ENCODE measurements at places on chromosomes 5 and 9. TPM values are rescaled to one million over a fixed set of nuclear protein-coding genes. Genes with fewer than 3 reads are reported as not detected.

- H3K27me3 ChIP-seq, result no peaks in the 10 kb centered on the region
- DNase-seq, result no peak
These were observed 110.0 kb downstream of the TLE1 start for GRCh38 chr9:81579381-81579780.

DNA sequence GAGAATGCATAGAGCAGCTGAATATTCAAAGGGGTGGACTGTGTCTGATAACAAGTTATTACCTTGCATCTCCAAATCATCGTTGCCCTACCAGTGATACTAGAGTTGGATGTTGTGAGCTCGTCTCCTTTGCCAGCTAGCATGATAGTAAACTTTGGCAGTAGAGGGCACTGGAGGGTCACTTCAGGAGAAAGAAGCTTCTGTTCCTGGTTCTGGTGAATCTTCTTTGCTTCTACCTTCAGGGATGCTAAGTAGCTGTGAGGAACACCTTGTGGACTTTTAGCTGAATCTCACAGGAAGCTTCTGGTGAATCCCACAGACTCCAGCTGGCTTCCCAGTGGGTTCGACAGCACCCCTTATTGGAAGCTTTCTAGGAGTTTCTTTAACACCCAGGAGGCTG is 626.6 kb upstream of the SGCD start:
- H3K4me1 ChIP-seq, result no peaks in the 10 kb centered on the region
- no peak for DNase-seq
- H3K27ac ChIP-seq, result no peak overlapping the region
- H3K27me3 ChIP-seq, result no peaks in the 10 kb centered on the region
- H3K4me3 ChIP-seq, result no peak overlapping the region
- H3K36me3 ChIP-seq, result no peaks in the 10 kb centered on the region

- no peak overlapping the region for H3K27ac ChIP-seq
- no peak overlapping the region for H3K4me3 ChIP-seq
- no peaks in the 10 kb centered on the region for H3K4me1 ChIP-seq
- H3K36me3 ChIP-seq, result no peaks in the 10 kb centered on the region
- DNase-seq, result no peak
- no peaks in the 10 kb centered on the region for H3K27me3 ChIP-seq
These were observed 192.0 kb downstream of the ARHGAP26 start for GRCh38 chr5:142962174-142962533.

Gene ADCY2
- total RNA-seq, result 0.53 TPM

GRCh38 chr9:85524531-85524930 is 217.2 kb downstream of the AGTPBP1 start:
- H3K27ac ChIP-seq, result no peak overlapping the region
- H3K4me1 ChIP-seq, result peaks cover 5% of the 10 kb centered on the region
- no peak for DNase-seq
- H3K4me3 ChIP-seq, result no peak overlapping the region
- no peaks in the 10 kb centered on the region for H3K36me3 ChIP-seq

- no peak overlapping the region for H3K4me3 ChIP-seq
- H3K36me3 ChIP-seq, result peaks cover 6% of the 10 kb centered on the region
- H3K4me1 ChIP-seq, result no peaks in the 10 kb centered on the region
These were observed 27.1 kb upstream of the CAAP1 start for GRCh38 chr9:26919698-26920097.

Gene PCDHB5
- 0.18 TPM for total RNA-seq

GRCh38 chr5:168784454-168784853 is 205.3 kb upstream of the PANK3 start:
- DNase-seq, result no peak
- H3K27ac ChIP-seq, result no peak overlapping the region
- H3K36me3 ChIP-seq, result no peaks in the 10 kb centered on the region
- no peaks in the 10 kb centered on the region for H3K27me3 ChIP-seq
- no peak overlapping the region for H3K4me3 ChIP-seq

Gene CACFD1
- total RNA-seq, result 53.1 TPM
